CD8-positive, alpha-beta memory T cell (primary cell): ENCODE measurements at places on chromosomes 12 and 14.

- no peak for DNase-seq
Measured at GRCh38 chr14:49766839-49767238, 1.1 kb upstream of the KLHDC2 start.

- DNase-seq: no peak
Measured at GRCh38 chr14:84750284-84750683, 779.7 kb upstream of the FLRT2 start.

DNA sequence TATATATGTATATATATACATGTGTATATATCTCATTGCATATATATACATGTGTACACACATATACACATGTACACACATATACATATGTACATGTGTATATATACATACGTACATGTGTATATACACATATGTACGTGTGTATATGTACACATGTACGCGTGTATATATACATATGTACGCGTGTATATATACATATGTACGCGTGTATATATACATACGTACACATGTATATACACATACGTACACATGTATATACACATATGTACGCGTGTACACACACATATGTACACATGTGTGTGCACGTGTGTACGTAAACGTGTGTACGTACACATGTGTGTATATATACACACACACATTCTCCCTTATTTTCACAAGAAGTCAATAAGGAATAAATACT lies 141.6 kb upstream of the TMCC3 start:
- no peak for DNase-seq

GRCh38 chr14:82811246-82811645 lies 1277.6 kb upstream of the SEL1L start:
- DNase-seq: no peak

DNA sequence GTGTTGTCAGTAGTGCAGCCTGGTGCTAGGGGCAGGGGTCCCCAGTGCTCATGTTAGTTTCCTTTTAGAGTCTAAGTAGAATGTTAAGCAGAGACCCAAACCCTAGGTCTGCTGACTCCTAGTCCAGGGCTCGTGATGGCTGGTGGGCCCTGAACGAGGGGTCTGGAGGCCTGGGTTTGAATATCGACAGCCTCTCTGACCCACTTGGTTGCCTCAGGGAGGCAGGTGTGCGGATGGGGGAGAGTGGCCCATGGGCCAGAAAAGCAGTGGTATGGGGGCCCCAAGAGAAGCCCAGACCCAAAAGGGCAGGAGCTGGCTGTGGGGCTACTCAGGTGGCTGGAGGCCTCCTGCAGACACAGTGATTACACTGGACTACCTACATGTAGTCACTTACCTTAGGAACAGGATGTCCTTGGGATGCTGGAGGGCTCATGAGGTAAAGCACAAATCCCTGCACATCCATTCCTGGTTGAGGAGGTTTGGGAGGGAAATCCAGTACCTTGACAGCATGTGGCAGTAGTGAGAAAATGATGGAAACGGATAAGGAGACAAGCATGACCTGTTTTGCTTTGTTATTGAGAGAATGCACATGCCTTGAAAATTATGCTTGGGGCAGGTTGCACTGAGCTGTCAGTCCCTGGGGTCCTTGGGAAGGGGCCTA lies 1.7 kb upstream of the SLC25A29 start:
- no peak for DNase-seq

- DNase-seq: no peak
Measured at GRCh38 chr12:42166501-42166900, 21.8 kb upstream of the GXYLT1 start.

GRCh38 chr14:65238456-65238855 lies 136.1 kb upstream of the MAX start:
- no peak for DNase-seq

- DNase-seq: peak; percentile 28
Measured at GRCh38 chr12:8951744-8952143, 2.3 kb upstream of the M6PR start.

GRCh38 chr14:77128414-77128891 lies 13.1 kb downstream of the ZDHHC22 start:
- no peak for DNase-seq

GRCh38 chr14:88075269-88075981 lies 70.5 kb downstream of the GPR65 start:
- no peak for DNase-seq

DNA sequence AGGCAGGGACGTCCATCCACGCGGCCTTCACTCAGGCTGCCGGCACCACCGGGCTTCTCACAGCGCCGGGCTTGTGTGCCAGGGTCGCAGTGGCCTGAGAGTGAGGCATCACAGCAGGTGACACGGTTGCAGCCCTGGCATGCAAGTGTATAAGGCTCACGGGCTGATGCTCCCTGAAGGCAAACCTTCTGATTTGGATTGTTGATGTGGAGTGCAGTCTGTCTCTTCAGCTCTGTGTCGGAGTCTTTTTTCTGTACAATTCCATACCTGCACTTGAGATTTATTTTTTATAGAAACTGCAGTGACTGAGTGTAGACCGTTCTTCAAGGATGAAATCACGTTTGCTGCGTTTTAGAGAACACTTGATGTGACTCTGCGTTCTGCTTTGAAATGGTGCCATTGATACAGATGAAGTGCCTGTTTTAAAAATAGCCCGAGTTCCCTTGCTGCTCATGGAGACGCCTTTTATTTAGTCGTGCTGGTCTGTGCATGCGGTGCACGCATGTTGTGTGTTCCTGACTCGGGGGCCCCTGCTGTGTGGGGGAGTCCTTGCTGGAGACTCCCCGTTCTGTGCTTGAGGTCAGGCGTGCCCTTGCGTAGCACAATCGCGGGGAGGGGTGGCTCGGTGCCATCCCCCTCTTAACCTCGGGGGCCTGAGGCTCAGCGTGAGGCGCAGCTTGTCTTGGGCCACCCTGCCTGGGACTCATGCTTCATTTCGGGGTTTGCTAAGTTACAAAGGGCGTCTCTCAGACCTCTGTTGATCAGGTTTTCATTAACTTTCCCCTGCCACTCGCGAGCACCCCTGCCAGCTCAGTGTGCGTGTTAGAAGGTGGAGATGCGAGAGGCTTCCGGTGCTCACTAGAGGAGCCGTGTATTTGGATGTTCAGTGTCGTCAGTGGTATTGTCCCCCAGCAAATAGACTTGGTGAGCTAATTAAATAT lies 21.6 kb upstream of the AMN start:
- DNase-seq: peak; percentile 55

DNA sequence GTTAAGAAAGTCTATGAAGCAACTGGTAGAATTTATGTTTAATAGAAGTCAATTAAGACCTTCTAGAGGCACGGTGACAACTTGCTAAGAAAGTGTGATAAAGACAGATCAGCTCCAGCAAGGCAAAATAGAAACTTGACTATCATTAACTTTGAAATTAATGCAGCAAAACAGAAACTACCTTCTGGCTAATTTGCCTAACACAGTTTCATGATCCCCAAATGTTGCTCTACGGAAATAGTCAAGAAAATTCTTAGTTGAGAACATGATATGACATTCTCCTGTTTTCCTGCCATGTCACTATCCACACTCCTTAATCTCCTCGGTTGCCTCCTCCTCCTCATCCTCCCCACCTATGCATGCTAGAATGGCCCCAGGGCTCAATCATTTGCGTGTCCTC lies 4.2 kb downstream of the DENND5B start:
- DNase-seq: no peak

GRCh38 chr14:54354096-54354495 lies 42.7 kb upstream of the CDKN3 start:
- DNase-seq: no peak

GRCh38 chr12:68622250-68622649 lies 11.6 kb downstream of the RAP1B start:
- DNase-seq: no peak

DNA sequence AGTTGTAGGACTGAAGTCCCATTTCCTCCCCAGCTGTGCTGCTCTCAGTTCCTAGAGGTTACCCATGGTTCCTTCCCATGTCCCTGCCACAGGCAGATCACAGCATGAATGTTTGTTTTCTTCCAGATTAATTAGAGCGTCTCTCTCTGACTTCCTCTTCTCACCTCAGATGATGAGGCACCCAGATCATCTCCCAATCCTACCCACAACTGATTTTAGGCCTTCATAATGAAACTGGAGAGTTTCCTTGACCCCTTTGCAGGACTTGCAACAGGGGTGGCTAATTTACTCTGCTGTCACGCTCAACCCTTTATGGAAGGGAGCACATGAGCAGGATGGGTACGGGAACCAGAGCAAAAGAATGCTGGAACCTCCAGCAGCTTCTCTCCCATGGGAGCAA lies 32.1 kb upstream of the TXNRD1 start:
- DNase-seq: no peak

DNA sequence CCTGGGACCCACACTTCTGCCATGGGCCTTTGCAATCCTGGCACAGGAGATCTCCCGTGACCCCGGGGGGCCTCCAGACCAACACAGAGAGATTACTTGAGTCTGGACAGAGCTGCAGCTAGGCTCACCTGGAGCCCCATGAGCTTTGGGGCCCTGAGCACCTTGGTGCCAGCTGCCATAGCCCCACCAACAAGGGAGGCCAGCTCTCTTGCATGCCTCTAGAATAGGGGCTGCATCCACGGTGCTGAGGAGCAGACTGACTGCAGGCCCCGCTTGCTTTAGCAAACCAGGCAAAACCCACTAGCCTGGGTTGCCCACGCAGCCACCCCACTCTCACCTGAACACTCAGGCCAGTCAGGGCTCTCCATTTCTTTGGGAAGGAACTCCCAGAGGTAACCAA lies 3.7 kb upstream of the OR4N2 start:
- DNase-seq: no peak

- no peak for DNase-seq
Measured at GRCh38 chr14:36666416-36667206, 5.0 kb downstream of the PAX9 start.

- DNase-seq: no peak
Measured at GRCh38 chr14:26191671-26192070, 406.2 kb downstream of the NOVA1 start.

- no peak for DNase-seq
Measured at GRCh38 chr14:94681300-94682060, 69.3 kb downstream of the SERPINA3 start.

DNA sequence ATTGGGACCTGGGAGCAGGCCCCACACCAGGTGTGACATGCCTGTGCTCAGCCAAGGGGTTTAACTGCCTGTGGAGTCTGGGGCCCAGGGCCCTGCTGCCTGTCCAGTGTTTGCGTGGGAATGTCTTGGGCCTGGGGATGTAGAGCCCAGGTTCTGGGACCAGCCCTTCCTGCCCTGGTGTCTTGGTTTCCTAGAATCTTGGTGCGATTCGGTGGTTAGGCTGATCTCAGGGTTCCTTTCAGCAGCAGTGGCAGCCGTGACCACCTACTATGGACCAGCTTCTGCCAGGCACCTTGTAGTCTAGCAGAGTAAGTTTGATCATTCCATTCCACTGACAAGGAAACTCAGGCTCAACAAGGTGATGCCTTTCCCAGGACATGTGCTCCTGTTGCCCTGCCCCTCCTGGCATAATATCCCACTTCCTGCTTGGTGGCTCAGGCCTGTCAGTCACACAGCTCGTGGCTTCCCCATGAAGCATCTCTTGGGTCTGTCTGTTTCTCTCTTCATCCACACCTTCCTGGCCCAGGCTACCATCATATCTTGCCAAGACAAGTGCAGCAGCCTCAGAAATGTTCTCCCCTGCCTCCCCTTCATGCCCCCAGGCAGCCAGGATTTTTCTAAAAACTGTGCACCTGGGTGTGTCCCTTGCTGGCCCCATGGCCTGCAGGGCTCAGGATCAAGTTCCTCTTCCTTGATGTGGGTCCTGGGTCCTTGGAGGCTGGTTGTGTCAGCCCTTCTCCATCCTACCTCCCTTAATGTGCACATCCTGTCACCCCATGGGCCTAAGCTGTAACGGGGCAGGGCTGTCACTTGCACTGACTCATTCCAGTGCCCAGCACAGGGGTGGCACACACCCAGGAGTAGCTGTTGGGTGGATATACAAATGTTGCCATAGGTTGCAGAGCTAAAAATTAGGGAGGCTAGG lies 101.6 kb downstream of the SLC25A47 start:
- DNase-seq: no peak

DNA sequence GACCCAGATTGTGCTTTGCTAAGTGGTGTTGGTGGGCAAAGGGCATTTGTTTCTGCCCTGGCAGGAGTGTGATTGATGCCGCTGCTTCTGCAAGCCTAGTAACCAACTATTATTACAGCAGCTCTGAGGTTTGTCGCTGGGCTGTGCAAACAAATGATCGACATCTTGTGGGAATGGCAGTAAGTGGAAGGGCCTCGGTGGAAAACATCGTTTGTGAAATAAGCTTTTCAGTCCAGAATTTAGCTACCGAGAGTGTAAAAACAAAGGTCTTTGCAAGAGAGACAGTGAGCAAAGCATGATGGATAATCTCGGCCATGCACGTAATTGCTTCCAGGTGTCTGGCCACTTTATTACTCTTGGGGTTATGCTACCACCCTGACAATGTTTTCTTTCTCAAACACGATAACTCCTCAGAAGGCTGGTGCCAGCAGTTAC lies 397.7 kb upstream of the PRICKLE1 start:
- no peak for DNase-seq

DNA sequence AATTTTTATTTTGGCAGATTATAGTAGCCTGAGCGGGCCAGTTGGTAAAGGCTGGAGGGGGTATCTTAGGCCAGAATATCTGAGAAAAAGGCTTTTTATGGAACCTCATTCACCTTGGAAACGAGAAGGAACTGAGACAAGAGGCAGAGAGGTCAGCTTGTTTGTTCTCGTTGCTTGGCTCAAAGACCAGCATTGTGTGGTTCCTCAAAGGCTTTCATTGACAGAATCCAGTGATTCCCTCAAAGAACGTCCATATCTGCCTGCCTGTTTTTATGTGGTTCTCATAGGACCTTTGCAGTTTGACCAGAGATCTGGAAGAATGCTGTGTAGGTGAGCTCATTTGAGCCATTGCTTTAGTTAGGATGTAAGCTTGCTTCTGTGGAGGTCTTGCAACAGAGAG lies 117.3 kb downstream of the CFAP54 start:
- DNase-seq: no peak

GRCh38 chr12:107990325-107990724 lies 138.8 kb upstream of the WSCD2 start:
- DNase-seq: peak; percentile 10

- no peak for DNase-seq
Measured at GRCh38 chr14:74018174-74018585, 908 bp downstream of the ENTPD5 start.

GRCh38 chr12:55693323-55694187 lies 14.1 kb downstream of the ITGA7 start:
- no peak for DNase-seq

- DNase-seq: peak; percentile 98
Measured at GRCh38 chr12:3872800-3873636, at the start of gene PARP11. Gene PARP11 (minus strand): TSS chr12:3873399. CDS start chr12:3873229, 170 bp downstream.

- DNase-seq: peak; percentile 51
Measured at GRCh38 chr12:109053382-109054123, 1.2 kb downstream of the USP30 start.

- no peak for DNase-seq
Measured at GRCh38 chr14:42523666-42524065, 917.0 kb downstream of the LRFN5 start.

DNA sequence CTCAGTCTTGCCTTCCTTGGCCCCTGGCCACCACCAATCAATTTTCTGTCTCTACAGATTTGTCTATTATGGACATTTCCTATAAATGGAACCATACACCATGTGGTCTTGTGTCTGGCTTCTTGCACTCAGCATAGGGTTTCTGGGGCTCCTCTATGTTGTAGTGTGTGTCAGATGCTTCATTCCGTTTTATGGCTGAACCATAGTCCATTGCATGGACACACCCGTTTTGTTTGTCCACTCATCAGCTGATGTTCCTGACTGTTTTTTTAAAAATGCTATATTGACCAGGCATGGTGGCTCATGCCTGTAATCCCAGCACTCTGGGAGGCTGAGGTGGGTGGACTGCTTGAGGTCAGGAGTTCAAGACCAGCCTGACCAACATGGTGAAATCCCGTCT lies 21.0 kb downstream of the ARL6IP4 start:
- no peak for DNase-seq
